ENCODE measurements at places on chromosomes 3 and 15.

DNA sequence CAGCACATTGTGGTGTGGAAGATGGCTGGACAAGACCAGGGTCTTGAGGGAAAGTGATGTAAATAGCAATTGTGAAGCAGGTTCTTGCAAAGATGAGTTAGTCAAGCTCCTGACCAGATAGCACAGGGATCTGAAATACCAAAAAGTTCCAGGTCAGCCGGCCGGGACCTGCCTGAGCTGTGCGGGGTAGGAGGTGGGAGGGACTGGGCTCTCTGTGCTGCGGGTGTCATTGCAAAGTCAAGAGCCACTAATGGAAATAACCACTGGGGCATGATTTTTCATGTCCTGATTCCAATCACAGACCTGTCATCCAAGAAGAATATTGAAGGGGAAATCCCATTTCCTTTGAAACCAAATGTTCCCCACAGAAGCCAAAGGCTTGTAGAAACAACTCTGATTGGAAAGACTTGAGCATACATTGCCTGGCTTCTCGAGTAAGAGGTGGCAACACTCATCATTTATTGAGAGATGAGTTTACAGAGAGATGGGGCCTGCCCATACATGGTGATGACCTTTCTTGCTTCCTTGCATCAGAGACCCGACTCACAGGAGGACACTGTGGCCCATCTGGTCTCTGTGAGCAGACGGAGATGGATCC is 44.2 kb upstream of the KY start:
- no peak for DNase-seq

GRCh38 chr3:108208831-108209230 is 13.4 kb downstream of the IFT57 start:
- DNase-seq, result no peak

GRCh38 chr15:95278532-95279245 is 1047.3 kb downstream of the MCTP2 start:
- DNase-seq, result no peak

DNA sequence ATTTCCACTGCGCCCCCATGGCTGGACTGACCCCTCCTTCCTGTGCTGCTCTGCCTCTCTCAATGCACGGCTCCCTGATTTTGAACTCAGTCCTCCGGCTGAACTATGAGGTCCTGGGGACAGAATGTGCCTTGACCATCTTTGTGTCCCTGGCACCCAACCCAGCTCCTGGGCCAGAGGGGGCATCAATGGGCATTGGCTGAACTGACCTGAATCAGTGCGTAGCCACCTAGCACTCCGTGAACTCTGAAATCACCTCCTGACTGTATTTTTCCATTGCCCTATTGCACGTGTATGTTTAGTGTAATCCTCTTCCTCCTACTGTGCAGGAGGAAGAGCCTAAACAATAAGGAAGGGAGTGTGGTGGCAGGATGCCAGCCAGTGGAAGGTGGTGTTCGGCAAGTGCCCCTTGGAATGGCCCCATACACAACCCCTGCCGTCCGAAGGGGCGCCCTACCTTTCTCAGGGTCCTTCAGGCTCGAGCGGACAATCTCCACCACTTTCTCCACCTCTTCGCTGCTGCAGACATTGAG is 33.5 kb downstream of the BDH1 start:
- DNase-seq, result no peak

Measured in OCI-M1 (cell line).